ENCODE measurements at places on chromosomes 12 and 14.
A peak's percentile ranks its signal among the peaks of the same experiment; 100 is the strongest.

GRCh38 chr12:116429826-116430360 is 129.3 kb upstream of the MAP1LC3B2 start:
- DNase-seq = no peak

GRCh38 chr14:49861699-49862088 is 9.1 kb upstream of the NEMF start:
- peak; percentile 76 for DNase-seq

- DNase-seq = no peak
Observed at GRCh38 chr14:101290611-101291010, 270.7 kb upstream of the DIO3 start.

DNA sequence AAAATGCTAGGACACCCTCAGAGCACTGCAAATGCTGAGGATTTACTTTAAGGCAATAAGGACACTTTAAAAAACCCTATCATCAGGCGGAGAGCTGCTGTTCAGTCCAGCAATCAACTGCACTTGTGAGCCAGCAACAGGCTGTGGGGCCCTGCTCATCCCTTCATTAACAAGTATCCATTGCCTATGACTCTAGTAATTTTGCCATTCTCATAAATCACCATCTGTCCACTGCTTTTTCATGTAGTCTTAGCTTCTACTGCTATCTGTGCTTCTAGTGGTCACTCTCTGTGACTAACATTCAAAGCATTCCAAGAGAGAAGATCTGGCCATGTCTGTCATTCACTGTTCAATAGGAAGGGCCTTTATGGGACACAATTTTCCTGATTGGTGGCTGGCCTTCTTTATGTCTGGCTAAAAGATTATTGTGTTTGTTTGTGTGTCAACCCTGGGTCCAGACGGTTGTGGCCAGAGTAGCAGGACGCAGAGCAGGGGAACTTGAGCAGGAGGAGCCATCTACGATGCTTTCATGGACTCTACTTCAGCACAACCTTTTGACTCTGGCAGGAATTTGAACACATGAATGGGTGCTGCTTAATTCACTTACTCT is 3.6 kb upstream of the KRAS start:
- DNase-seq = no peak

- DNase-seq = no peak
Observed at GRCh38 chr12:13937735-13938134, 43.7 kb downstream of the GRIN2B start.

DNA sequence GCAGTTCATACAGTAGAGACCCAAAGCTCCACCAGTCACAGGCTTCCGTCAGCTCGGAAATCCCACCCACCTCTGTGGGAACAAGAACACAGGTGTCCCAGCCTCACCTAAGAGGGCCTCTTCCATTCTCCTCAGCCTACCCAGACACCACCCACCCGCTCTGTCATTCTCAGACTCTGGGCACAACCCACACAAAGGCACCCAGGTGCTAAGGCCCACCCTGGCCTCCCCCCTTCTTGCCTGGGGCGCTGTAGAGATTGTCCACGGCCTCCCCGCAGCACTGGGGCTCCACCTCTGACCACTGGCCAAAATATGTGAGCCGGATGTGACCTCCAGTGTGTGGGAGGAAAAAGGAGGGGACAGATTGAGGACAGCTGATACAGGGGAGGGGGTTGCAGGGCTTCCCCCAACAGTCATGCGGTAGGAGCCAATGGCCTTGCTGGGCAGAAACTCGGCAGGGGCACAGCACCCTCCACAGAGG is 14.2 kb downstream of the RPS6KL1 start:
- DNase-seq = no peak

- no peak for DNase-seq
Observed at GRCh38 chr12:94710933-94711332, 60.6 kb upstream of the TMCC3 start.

DNA sequence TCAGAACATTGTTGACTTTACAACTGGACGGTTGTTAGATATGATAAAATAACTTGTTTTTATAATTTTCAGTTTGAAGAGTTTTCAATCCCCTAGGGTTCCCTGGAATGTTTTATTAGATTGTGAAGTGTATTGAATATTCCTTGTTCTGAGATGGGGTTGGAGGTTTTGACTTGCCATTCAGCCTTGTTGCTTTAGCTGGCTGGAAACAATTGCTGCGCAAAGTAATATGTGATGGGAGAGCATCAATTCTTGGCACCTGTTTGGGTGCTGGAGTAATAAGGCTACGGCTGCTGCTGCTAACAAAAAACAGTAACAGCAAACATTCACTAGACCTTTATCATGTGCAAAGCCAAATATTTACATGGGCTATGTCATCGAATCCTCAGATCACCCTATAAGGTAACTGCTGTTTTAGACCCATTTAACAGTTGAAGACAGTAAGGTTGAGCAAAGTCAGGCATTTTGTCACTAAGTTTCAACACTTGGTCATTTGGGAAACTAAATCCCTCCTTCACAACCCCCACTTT is 241.0 kb upstream of the TBX3 start:
- DNase-seq = no peak
